ENCODE measurements at places on chromosomes 6 and 20.

- DNase-seq: no peak
Observed at GRCh38 chr20:7490288-7490687, 450.0 kb downstream of the HAO1 start.

- no peak for DNase-seq
Observed at GRCh38 chr6:139701695-139702094, 327.2 kb upstream of the CITED2 start.

DNA sequence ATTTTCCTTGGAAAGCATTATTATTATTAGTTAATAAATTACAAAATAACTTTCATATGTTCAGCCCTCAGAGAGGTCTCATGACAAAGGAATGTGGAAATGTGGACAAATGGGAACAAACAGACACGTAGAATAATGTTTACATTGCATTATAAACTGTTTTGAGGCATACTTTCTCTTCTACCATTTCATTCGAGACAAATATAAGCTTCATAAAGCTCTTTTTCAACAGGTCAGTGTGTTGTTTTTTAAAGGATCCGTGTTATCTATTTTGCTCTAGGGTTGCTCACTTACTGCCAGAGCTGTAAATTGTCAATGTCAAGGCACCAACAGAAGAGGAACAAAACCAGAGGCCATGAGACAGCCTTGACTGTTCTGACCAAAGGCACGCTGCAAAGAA, 256.8 kb downstream of the PHACTR1 start:
- no peak for DNase-seq

DNA sequence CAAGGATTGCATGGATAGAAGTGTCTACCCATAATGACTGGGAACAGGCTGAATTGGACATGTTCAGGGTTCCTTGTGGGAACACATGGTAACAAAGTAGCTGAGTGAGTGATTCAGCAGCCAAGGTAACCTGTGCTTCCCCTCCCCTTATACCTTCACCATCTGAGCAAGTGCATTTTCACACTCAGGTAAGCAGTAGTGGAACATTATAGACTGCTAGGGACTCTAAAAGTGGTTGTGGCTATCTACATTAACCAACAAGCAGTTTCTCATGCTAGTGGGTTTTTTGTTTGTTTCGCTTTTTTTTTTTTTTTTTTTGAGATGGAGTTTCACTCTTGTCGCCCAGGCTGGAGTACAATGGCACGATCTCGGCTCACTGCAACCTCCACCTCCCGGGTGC, 41.4 kb downstream of the KIZ start:
- DNase-seq: no peak

DNA sequence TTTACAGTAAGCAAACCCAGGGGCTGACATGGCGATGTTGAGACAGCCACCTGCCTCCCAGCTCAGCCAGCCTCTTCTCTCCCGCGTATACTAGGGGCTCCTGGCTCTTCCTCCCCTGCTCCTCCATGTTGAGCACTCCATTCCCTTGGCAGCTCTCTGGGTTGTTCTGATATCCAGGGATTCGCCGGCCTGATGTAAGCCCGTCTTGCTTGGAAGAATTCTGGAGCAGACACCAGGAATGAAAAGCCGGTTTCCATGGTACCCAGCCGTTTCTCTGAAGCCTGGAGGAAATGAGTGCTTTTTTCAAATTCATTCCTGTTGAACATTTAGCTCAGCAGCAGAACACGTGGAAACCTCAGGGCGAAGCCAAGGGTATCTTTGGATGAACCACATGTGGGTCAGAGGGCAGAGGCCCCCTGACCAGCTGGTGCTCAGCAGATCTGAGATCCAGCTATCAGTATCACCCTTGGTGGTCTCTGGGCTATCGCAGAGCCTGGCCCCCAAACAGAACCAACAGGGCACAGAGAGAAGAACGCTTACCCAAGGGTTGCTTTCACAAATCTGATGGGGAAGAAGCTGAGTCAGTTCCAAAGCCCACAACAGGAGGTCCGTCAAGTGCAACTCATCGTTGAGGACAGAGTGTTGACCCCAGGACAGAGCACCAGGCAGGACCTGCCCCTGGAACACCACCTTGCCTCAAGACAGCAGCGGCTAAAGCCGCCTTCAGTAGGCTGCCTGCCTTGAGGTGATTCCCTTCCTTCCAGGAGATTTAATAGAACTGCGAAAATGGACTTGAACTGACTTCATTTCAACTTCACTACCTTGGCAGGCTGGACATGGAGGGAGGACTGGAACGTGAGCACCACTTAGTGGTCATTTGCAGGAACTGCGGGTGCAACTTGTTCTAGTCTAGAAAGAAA, 96.1 kb upstream of the RIN2 start:
- DNase-seq: peak; percentile 11

- no peak for DNase-seq
Observed at GRCh38 chr6:5767471-5767870, 239.3 kb downstream of the NRN1 start.

DNA sequence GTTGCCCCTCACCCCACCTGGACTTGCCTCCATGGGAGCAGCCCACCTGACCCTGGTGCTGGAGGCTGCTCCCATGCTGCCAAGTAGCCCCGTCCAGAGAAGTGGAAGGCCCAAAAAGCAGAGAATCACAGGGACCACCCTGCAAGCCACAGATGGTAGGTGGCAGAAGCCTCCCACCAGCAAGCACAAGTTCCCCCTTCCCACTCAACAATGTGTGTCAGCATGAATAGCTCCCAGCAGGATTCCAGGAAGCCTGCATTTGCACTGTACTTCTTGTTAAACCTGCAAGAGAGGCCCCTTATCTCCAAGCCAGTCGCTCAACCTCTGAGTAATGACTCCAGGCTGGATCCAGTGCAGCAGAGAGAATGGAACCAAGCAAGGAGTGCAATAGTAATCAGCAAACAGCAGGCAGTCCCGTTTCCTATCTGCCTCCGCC, 180.8 kb upstream of the CST7 start:
- no peak for DNase-seq

DNA sequence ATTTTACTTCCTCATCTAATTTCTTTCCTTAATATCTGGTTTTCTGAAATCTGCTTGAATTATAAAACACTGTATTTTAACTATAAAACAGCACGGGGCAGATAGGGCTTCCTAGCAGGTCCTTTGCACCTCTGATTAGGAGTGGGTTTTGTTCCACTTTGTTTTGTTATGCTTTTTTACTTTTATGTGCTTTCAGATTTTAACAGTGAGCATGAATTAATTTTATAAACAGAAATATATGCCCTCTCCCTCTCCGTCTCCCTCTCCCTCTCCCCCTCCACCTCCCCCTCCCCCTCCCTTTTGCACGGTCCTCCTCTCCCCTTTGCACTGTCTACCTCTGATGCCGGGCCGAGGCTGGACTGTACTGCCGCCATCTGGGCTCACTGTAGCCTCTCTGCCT, 14.3 kb downstream of the GPX6 start:
- no peak for DNase-seq

GRCh38 chr6:163983679-163984078, 569.2 kb downstream of the QKI start:
- DNase-seq: no peak

DNA sequence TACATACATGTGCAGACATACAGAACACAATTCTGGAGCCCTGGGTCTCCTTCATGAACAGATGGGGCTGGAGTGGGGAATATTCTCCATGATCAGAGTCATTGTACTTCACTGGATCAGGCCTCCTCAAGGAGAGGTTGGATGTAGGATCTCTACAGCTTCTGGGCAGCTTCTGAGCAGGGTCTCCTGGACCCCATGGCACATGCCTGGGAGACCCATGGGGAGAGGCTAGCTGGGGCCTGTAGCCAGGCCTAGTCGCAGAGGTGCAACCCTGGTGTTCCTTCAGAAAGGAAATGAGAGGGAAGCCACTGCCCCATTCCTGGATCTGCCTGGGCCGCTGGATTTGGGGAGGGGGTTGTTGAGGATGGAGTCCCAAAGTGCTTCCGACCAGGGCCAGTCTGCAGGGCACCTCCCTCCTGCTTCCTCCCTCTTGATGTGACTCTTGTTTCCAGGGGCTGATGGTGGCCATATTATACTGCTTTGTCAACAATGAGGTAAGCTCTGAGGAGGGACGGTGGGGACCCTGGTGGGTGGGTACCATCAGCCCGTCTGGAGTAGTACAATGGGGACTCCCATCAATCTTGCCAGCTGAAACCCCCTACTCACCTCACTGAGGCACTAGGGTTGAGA, 31.8 kb downstream of the GLP1R start:
- DNase-seq: no peak

GRCh38 chr6:111661541-111662061, 55.9 kb upstream of the TRAF3IP2 start:
- DNase-seq: no peak

- DNase-seq: no peak
Observed at GRCh38 chr6:156434795-156435190, 342.4 kb upstream of the ARID1B start.

- DNase-seq: no peak
Observed at GRCh38 chr6:77502981-77503380, 39.7 kb upstream of the HTR1B start.

GRCh38 chr6:99790679-99791078, 184.0 kb downstream of the PRDM13 start:
- no peak for DNase-seq

DNA sequence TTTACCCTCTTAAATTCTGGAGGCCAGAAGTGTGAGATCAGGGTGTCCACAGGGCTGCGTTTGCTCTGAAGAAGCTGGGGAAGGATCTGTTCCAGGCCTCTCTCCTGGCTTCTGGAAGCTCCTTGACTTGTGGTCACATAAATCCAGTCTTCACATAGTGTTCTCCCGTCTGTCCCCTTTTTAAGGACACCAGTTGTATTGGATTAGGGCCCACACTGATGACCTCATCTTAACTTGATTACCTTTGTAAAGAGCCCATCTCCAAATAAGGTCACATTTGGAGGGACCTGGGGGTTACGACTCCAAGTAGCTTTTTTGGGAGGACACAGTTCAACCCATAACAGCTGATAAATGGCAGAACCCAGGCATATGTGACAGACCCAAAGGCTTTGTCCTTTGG, 20.0 kb upstream of the WFDC2 start:
- DNase-seq: no peak

- DNase-seq: no peak
Observed at GRCh38 chr6:108737594-108738546, 110.4 kb upstream of the ARMC2 start.

DNA sequence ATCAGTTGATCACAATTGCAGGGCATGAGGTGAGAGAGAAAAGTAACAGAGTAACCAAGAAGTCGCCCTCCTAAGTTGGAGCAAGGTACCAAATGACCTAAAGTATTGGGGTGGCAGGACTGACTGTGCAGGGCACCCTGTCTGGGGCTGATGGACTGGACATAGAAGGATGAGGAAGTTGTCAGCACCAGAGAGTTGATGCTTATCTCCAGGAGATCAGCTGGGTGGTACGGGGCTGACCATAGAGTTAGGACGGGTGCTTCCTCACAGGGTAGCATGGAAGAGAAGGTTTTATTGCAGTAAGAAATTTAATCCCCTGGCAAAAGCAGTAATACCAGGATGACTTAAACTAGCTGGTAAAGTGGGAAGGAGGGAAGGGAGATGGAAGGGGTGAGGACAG, 66.7 kb downstream of the TMEM170B start:
- no peak for DNase-seq

DNA sequence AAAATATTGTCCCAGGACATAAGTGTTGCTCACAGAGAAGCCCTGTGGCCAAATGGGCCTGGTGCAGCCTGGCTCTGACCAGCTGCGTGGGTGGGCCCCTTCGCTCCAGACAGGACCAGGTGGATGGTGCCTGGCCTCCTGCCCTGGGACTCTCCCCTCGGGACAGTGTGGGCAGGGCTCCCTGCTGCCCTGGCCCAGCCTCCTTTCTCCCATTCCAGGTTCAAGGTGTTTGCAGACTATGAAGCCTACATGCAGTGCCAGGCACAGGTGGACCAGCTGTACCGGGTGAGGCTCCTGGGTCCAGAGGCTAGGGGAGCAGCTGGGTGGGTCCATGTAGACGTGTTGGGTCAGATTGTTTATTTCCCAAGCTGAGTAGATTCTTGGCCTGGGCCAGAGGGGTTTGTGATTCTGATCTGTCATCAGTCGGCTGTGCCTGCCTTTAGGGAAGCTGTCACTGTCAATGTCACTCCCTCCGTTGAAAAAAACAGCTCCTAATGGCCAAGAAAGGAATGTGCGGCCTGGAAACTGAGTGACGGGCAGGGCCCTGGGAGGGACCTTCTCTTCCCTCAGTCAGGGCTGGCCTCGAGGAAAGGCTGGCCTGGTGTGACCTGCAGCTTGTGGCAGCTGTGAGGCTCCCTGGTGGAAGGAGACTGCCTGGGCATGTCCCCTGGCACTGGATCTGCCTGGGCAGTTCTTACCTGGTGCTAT, 47.7 kb downstream of the PYGB start:
- no peak for DNase-seq

- DNase-seq: no peak
Observed at GRCh38 chr20:48056218-48056617, 270.9 kb upstream of the SULF2 start.

DNA sequence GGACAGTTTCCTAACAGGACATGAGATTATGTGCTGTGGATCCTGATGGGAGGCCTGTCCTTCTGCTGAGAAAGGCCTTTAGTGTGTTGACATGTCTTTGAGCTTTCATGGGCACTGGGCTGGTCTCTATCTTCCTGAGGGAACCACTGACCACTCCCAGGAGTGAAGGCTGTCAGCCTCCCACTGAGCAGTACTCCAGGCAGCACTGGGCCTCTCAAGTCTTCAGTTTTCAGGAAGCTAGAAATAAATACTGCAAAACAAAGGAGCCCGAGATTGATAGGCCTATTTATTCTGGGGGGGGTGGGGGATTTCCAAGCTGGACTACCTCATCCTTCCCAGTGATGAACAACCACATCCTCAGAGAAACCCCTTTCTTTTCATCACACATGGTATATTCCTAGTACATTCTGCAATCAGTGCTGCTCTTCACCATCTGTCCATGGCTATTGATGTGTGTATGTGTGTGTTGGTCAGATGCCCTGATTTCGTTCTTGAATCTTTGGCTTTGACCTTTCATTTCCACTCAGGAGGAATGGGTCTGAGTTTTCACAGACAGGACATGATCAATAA, 180.9 kb upstream of the SPTLC3 start:
- DNase-seq: no peak

- no peak for DNase-seq
Observed at GRCh38 chr6:2197177-2197671, 48.2 kb downstream of the GMDS start.

DNA sequence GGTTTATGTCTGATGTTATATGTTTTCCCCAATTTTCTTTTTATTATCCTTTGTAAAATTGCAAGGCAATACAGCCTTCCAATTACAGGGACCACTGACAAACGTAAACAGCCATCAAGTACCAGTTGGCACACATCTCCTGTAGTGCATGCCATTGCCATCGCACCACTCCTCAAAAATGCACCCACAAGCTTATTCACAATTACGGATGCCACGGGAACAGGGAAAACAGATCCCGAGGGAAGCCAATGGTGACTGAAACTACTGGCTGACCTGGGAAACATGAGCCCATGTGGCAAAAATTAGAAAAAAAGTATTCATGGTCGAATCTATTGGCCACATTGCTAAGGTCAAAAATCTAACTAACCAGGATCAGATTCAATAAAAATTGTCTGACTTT, 395.2 kb downstream of the PAX1 start:
- DNase-seq: no peak

DNA sequence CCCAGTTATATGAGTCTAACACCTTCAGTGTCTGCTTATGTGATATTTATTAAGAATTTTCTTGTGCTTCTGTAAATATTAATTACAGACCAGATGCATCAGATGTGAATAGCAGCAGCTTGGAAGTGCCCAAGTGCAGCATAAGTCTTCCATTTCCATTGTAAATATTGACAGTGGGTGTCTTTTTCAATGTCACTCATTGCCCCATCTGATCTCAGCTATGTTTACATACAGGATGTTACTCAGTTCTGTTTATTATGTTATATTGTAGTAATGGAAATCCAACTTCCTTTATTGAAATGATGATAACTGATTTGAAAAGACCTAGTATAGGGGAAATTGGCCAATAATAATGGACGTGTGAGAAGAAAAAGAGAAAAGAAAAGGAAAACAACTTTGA, 296.7 kb downstream of the SAMD5 start:
- no peak for DNase-seq
